Activated CD4-positive, CD25-positive, alpha-beta regulatory T cell treated with anti-CD3 and anti-CD28 coated beads, Interleukin-2, amount 50 U/mL, for 24 hours (primary cell): ENCODE measurements at places on chromosomes 1 and 21.

- no peak for ATAC-seq
Observed at GRCh38 chr1:36664571-36665287, 182.0 kb upstream of the CSF3R start.

DNA sequence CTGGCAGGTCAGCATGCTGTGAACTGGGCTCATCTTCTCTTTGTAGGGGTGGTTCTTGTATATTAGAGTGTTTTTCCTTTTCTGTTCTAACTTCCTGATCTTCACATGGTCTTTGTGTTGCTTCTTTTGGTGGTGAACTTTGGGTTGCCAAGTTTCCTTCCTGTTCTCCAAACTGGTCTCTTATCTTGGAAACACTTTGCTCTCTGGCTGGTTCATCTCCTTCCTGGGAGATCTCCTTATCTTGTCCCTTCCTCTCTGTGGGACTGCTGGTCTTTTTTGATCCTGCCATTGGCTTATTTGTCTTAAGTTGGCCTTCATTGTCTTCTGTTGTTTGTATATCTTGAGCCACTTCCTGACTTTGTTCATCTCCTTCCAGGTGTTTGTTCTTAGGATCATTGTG lies 2.1 kb downstream of the TCHHL1 start:
- ATAC-seq: no peak

GRCh38 chr1:221699577-221699976 lies 42.3 kb downstream of the DUSP10 start:
- ATAC-seq: no peak

DNA sequence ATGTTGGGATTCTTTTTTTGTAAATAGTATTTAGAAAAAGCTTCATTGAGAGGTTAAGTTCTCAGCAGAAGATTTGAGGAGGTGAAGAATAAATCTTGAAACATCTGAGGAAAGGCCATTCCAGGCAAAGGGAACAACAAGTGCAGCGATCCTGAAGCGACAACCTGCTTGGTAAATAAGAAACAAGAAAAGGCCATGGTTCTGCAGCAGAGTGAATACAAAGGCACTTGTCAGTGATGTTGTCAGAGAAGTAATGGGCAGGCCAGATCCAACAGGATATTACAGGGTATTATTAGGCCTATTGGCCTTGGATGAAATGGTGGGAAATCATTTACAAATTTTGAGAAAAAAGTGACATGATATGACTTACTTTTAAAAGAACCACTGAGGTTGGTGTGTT lies 960.0 kb downstream of the PLA2G4A start:
- ATAC-seq: no peak

DNA sequence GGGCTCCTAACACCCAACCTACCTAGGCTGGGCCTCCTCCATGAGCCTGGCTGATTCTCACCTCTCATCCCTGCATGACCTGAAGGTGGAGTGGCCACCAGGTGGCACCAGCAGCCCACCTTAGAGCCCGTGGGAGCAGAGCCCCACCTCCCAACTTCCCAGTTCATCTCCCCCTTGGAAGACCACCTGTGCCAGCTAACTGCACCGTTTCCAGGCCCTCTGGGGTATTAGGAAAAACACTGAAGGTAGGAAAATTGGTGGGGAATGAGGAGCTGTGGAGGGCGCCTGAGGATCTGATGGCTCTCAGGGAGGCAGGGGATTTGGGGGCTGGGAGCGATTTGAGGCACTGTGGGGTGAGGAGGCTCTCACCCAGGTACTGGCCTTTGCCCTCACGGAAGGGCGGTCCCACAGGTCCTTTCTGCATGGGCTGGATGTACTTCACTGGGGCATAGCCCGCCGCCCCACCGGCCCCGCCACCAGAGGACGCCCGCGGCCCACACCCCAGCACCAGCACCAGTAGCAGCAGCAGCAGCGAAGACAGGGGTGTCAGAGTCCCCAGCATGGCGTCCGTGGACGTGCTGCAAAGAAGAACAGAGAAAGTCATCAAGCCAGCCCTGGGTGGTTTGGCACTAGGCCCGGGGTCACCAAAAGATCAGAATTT lies 11.1 kb downstream of the ADPRS start:
- ATAC-seq: peak; percentile 88

- ATAC-seq: no peak
Observed at GRCh38 chr1:96730574-96731298, 9.2 kb downstream of the PTBP2 start.

DNA sequence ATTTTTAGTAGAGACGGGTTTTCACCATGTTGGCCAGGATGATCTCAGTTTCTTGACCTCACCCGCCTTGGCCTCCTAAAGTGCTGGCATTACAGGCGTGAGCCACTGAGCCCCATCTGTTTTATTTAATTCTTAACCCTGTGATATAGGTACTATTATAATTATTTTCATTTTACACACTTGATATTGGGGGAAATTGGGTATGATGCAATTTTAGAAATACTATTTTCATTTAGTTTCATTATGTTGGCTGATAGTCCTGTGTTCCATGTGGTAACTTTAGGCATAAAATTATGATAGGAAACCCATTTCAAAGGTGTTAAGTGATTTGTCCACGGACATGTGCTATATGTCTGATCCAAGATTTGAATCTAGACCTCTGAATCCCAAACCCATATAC lies 61.1 kb downstream of the SPEN start:
- ATAC-seq: no peak

DNA sequence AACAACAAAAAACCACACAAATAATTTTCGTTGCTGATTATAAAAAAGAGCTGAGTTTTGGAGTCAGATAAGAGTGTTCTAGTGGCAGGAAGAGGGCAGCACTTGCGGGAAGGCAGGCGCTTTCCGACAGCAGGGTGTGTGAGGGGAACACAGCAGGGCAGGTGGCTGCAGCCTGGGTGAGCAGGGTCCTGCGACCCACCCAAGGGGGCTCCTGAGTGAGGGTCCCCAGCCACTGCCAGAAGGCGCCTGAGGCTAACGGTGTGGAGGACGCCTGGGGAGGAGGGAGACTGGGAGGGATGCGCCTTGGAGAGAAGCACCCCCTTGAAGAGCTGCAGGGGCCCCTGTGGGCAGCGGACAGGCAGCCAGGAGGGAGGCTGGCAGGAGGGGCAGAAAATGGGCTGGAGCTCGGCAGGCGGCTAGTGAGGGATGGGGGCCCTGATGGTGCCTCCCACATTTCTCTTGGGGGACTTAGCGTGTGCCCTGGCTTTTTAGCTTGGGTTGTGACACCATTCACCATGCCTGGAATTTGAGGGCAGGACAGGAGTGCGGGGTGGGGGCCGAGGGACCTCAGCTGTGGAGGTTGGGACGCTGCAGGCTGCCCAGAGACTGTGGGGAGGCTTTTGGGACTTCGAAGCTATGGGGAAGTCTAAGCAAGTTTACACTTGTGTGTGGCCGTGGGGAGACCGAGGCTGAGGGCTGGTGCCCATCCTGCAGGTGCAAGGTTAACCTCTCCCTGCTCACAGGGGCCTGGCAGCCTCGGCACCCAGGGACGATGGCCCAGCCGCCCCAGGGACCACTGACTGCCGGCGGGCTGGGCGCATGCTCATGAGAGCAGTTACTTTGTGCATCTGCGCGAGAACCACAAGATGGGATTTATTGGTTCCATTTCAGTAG lies 111.4 kb downstream of the SIK1 start:
- peak; percentile 9 for ATAC-seq

DNA sequence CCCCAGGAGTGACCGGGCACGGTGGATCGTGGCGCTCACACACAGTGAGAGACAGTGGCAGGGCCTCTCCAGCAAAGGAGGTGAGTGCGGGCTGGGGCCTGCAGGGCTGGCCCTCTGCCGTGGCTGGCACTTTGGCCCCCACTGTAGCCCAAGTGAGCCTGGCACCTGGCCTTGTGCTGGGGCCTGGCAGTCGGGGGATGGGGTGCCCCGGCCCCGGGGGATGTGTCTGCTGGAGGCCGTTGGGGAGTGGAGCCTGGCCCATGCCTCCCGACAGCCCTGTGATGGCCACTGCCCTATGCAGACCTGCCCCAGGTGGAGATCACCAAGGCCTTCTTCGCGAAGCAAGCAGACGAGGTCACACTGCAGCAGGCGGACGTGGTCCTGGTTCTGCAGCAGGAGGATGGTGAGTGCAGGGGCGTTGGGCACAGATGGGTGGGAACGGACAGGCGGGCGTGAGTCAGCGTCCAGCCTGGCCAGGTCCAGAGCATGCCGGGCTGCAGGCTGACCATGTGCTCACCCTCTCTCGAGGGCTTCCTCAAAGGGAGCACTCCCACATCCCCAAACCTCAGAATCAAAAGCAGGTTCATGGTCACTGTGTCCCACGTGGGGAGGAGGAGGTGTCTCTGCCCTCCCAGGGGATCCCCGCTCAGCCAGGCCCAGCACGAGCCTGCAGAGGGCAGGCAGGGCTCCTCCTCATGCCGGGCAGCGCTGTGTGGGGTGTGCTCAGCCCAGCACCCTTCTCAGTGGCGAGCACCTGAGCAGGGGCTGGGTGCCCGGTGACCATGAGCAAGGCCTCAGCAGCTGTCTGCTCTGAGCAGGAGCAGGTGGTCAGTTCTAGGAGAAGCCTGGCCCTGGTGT lies 25.3 kb downstream of the ARHGEF16 start:
- no peak for ATAC-seq

DNA sequence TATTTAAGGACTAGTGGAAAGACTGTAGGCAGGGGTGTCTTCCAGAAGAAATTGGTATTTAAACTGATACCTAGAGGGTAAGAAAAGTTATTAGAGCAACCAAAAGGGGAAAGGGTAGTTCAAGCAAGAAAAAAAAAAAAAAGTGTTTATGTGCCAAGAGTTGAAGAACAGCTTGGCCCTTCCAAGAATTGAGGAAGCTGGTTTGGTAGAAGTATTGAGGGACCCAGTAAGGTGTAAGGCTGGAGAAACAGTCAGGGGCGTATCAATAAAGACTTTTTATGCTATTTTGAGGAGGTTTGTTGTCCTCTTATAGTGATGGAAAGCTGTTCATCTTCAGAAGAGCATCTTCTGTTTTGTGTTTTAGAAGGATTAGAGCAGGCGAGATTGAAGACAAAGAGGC lies 108.3 kb downstream of the PTPRC start:
- ATAC-seq: no peak

- ATAC-seq: no peak
Observed at GRCh38 chr1:153431427-153431826, 15.1 kb downstream of the S100A7A start.

DNA sequence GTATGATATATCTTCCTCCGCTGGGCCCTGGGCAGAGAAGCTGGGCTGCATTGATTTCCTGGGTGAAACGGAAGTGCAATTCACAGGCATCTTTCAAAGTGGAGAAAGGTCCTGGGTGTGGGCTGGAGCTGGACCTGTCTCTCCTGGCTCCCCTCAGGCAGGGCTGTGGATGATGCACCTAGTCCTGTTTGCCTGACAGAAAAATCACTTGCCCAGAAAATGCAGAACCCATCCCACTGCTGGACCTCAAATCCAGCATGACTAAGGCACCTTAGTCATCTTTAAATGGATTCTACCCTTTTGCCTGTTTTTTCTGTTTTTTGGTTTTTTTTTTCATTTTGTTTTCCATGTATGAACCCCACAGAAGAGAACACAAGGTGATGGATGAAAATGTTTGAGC lies 49.7 kb downstream of the MYSM1 start:
- no peak for ATAC-seq

GRCh38 chr1:71041806-71042205 lies 5.8 kb downstream of the PTGER3 start:
- no peak for ATAC-seq

DNA sequence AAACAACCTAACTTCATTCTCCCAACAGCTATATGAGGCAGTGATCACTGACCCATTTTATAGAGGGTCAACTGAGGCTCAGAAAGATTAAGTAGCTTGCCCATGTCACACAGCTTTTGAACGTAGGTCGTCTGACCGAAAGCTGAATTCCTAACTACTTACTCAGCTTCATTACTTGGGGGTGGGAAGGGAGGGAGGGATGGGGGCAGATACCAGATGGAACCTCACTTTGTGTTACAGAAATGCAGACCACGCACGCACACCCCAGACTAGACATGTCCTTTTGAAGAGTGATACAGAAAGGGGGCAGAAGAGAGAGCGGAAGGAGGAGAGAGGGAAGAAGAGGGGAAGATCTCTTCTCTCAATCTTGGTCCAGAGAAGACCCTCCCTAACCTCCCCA lies 2.3 kb downstream of the ADGRB2 start:
- no peak for ATAC-seq

- ATAC-seq: no peak
Observed at GRCh38 chr1:49016030-49016977, 239.6 kb upstream of the BEND5 start.

DNA sequence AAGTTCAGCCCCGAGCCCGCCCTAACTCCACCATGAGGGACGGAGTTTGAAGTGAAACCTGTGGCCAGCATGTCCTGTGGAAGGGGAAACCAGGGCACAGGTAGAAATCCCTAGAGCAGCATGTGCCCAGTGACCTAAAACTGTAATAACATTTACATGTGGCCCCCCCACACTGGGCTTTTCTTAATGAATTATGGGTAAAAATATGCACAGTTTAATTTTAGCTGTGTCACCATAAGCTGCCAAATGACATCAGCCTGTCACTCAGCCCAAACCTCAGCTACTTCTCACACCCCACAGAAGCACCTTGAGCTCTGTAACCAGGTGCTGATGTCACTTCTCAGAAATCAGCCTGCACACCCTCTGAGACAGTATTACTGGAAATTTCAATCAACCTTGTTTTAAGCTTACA lies 50.0 kb upstream of the SLC19A1 start:
- peak; percentile 91 for ATAC-seq
